Retina (tissue), 1 donor: ENCODE measurements at places on chromosomes 11 and 22.

DNA sequence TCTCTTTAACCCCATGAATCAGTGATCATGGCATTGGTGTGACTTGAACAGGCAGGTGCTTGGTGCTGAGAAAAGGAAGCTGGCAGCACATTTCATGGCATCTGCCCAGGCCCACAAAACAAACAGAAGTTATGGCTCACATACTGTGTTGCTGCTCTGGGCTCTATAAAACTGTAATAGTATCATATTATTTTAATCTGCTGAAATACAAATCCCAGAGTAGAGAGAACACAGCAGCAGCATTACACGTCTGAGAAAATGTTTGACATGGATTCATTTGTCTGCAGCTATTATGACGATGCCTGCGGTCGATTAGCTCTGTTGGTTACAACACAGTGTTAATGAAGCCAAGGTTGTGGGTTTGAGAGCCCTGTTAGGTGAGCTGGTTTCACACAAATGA lies 80.8 kb downstream of the ALX4 start:
- no peak for DNase-seq

GRCh38 chr11:65636108-65637031 lies 1.5 kb upstream of the SIPA1 start:
- DNase-seq, result no peak

DNA sequence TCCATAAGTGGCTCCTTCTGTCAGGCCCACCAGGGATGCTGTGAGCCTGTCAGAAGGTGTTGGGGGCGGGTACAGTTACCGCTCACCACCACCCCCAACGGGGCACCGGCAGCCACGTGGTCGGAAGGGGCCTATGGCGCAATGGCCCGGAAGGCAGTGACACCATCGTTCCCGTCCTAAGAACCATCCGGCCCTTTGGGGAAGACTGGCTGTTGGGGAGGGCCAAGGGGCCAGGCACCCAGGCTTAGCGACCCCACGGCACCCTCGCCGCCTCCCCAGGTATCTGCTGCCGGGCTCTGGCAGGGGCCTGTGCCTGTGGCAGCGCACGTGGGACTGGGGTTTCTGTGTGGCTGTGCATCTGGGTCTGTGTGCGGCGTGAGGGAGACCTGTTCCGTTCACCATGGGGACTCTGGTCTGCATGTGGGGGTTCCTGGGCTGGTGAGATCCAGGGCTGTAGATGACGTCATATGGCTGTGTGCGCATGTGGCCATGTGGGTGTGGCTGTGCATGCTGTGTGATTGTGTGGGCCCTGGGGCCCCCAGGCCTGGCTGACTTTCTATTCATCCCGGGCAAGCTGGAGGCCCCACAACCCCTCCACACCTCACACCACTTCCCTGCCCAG lies 717 bp downstream of the OSM start:
- DNase-seq, result no peak

GRCh38 chr11:122772945-122773344 lies 65.4 kb upstream of the CRTAM start:
- no peak for DNase-seq

- DNase-seq, result no peak
Measured at GRCh38 chr11:47506795-47507562, 46.0 kb downstream of the CELF1 start.

- no peak for DNase-seq
Measured at GRCh38 chr22:37501610-37502341, 15.6 kb upstream of the MFNG start.

GRCh38 chr11:111527279-111527678 lies 12.7 kb downstream of the HOATZ start:
- DNase-seq, result no peak

DNA sequence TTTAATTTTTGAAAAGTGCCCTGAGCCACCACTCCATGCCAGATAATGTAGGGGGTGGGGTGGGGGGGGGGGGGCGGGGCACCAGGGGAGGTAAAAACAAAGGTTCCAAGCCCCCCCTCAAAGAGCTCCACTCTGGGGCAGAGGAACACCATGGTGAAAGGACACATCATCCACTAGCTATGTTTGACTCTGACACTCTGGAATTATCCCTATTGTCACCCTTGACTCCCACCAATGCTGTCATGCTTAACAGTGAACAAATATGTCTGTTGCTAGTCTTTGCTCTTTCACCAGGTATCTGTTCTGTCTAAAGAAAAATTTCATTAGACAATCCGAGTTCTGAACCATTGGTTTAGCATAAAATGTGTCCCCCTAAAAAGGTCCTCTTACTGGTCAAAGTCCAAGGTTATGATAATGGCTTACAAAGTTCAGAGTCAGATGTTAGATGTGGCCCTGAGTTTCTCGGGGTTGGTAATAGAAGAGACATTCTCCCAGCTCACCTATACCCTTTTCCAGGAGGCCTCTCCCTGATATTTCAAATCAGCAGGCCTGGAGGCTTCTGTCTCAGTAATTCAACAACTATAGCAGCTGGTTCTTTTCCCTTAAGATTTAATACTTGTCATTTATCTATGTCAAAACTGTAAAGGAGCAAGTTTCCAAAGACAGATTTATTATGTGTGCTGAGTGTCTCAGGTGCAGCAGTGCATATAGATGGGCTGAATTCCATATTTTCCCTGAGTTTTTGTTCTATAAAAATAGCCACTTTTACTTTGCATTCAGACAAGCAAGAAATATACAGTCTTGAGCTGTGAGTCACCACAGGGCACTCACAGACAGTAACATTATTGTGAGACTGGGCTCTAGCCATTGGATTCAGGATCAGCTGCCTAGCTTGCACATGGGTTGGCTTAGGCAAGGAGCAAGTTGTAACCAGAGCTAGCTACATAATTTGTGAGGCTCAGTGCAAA lies 174.1 kb downstream of the CSNK2A3 start:
- no peak for DNase-seq

- DNase-seq, result no peak
Measured at GRCh38 chr11:120973501-120973900, 50.4 kb upstream of the TBCEL start.

GRCh38 chr22:17950651-17951214 lies 73.6 kb downstream of the MICAL3 start:
- DNase-seq, result no peak

DNA sequence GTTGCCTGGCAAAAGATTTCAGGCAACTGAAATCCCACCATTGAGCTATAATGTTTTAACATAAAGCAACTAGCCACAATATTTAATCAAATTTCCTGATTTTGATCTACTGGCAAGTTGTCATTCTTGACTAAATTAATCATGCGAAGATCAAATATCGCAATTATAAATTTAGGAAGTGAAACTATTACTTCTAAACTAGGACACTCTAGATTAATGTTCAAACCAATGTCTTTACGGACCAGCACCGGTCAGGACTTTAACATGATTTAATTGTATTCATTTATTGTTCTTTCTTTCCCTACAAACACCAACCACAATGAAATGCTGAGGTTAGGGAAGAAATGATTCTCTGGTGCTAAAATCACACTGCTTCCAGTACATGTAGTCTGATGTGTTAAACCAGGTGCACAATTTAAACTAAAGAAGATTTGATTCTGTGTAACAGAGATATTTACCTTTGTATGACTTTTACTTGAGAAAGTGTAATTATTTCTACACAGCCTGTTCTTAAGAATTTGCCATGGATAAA lies 14.9 kb downstream of the GAS2 start:
- DNase-seq, result no peak

DNA sequence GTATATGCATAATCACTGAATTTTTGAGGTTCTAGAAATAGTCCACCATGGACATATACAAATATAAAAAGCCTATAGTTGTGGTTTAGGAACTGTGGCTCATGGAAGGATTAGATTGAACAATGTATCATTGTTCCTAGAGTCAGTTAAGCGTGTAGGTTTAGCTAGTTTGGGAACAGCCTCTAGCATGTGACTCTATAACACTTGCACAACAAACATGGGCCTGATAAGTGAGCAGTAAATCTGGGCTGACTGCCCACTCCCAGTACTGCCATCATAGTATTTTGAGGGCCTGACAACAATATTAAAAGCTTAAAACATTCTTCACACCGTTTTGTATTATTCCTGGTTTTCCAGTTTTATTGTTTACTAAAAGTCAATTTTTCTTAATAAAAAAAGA lies 47.0 kb downstream of the YAP1 start:
- no peak for DNase-seq

- no peak for DNase-seq
Measured at GRCh38 chr11:92048415-92048814, 176.2 kb upstream of the FAT3 start.

DNA sequence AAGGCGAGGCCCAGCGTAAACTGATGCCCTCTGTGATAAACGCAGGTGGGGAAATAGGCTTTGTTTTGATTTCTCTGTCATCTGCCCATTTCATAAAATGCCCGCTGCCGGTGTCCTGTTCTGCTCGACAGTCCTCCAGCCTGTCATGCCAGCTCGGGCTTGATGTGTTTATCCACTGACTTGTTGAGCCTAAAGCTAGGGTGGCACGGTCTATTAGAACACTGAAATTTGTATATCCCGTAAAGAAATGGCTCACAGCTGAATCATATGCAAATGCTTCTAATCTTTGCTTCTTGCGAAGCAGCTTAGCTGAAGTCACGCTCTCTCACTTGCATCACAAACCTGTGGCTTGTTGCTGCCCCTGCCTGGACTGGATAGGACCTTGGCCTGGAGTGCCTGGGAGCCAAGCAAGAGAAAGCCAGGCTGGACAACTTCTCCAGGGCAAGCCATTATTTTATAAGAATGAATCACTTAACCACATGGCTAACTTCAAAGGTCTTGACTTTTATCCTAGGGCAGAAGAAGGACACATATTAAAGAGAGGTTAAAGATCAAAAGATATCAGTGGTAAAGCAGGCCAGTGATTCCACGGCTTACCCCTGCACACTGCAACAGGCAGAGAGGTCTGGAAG lies 33.1 kb downstream of the EHF start:
- no peak for DNase-seq

DNA sequence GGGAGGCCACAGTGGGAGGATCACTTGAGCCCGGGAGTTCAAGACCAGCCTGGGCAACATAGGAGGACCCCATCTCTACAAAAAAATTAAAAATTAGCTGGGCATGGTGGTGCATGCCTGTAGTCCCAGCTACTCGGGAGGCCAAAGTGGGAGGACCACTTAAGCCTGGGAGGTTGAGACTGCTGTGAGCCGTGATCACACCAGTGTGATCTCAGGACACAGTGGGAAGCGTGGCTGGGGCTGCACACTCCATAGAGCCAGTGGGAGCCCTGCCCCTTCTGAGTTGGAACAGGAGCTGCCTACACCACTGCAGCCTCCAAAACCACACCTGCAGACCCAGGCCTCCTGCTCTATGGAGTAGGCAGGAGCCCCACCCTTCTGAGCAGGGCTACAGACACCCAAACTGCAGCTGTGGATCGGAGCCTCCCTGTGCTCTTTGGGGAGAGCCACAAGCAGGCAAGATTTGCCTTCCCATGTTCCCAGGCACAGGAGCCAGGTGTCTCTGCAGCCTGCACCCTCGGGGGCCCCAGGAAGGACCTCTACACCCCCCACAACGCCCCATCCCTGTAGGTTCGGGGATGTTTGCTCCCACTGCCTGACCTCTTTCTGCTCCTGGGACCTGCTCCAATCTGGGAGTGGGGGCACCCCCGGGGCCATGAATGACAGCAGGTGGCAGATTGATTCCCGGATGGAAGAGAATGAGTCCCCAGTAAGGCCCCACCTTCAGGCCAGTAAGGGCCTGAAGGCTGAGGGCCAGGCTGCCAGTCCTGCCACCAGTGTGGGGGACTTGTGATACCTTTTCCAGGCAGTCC lies 245.4 kb downstream of the BUD13 start:
- no peak for DNase-seq

GRCh38 chr11:40132912-40133311 lies 1326.5 kb downstream of the LRRC4C start:
- DNase-seq, result no peak

GRCh38 chr11:69465236-69466000 lies 16.0 kb upstream of the LINC01488 start:
- DNase-seq, result no peak

DNA sequence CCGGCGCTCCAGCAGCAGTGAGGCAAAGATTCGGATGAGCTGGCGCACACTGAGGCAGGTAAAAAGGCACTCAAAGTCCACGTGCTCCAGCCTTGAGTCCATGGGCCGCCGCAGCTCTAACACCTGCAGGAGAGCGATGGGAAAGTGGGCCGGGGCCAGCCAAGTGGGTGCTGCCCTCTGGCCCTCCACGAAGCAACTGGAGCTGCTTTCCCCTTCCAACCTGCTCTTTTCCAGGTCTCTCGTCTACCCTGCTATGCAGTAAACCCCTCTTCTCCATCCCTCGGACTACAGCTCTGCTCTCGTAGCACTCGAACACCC lies 20.0 kb downstream of the RPL27A start:
- no peak for DNase-seq

GRCh38 chr22:41491374-41492100 lies 22.6 kb downstream of the ACO2 start:
- DNase-seq, result no peak

- DNase-seq, result no peak
Measured at GRCh38 chr11:15864026-15864805, 492.1 kb downstream of the SOX6 start.

DNA sequence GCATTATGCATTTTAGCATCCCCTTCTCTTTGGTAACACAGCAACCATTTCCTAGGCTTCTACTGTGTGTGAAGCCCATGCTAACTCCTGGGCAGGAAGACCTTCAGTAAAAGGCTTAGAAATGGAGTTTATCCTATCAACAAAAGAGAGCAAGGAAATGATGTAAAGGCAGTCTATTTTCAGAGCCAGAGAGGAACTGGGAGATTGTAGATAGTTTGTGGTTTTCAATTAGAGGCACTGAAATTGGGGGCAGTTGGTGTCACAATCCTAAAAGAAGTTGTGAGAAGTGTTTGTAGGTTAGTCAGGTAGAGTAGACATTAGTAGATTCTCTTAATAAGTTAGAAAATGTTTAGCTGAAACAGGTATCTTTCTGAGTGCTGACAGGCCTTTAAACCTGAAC lies 7.1 kb downstream of the ACAD8 start:
- no peak for DNase-seq

DNA sequence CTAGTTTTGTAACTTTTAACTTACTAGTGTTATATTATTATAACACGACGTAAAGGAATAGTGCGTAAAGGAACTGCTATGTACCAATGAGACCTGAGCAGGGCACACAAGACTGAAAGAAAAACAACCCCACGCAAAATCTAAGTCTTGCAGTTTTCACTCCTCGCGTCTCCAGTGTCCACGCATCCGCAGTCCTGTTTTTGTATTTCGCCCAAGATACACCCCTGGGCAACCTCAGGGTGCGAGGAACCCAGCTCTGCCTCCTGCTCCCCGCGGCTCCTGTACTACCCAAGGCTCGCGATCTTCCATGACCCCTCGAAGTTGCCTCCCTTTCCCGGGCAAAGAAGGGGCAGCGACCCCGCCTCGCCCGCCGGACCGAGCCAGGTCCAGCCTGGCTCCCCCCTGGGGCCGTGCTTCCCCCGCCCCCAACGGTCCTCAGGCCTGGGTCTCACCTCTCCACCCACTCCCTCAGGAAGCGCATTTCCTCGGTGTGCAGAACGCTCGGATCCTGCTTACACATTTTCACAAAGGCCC lies 393 bp downstream of the ST13 start:
- DNase-seq, result peak; percentile 85

- DNase-seq, result no peak
Measured at GRCh38 chr22:25208328-25208727, 8.7 kb downstream of the CRYBB3 start.
